ENCODE measurements at places on chromosomes 1 and 21.

DNA sequence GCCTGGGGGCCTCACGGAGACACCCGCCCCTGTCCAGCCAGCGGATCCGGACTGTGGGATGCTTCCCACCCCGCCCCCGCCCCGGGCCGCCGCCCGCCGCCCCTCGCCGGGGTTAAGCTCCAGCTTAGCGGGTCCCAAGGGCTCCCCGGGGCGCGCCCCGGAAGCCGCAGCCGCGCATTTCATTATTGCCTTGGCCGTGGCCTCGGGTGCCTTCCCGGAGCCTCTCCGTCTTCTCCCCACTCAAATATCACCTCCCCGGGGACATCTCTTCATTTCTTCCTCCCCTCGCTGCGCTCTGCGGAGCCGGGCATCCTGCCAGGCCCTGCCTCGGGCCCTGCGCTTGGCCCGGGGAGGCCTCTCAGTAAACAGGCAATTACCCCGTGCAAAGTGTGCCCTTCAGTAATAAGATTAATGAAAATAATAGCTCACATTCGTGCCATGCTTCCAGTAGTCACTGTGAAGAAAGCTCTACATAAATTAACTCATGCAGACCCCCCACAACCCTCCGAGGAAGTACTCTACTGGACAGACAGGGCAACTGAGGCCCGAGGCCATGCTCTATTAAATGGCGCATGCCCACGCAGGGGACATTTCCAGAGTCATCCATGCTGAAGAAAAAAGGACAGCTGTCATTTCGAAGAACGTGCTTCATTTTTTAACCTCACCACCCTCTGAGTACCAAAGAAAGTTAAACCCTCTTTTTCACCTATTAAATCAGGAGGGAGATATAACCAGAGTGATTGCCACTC is 49.9 kb upstream of the LAPTM5 start:
- no peak overlapping the region for H3K4me3 ChIP-seq
- H3K27ac ChIP-seq = no peak overlapping the region
- peaks cover 34% of the 10 kb centered on the region for H3K27me3 ChIP-seq
- peaks cover 6% of the 10 kb centered on the region for H3K4me1 ChIP-seq
- H3K36me3 ChIP-seq = no peaks in the 10 kb centered on the region

- H3K27ac ChIP-seq = no peak overlapping the region
- no peaks in the 10 kb centered on the region for H3K4me1 ChIP-seq
- no peak for DNase-seq
- peaks cover 44% of the 10 kb centered on the region for H3K36me3 ChIP-seq
- H3K27me3 ChIP-seq = no peaks in the 10 kb centered on the region
Measured at GRCh38 chr21:33339918-33340317, 15.1 kb downstream of the IFNAR1 start.

DNA sequence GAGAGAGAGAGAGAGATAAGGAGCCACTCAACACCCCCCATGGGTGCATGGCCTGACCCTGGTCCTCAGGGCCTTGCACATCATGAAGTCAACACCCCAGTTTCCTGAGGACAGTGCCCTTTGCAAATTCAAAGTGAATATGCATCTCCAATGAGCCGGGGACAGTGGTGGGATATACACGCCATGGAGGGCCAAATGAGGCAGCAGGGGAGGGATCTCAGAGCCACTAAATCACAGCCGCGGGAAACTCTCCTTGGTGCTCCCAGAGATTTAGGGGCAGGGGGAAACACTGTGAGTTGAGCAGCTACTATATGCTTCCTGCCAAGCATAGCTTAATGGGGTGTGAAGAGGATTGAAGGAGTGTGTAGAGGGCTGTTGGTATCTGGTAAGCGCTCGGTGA is 35.5 kb downstream of the MATN1 start:
- H3K4me3 ChIP-seq = no peak overlapping the region
- DNase-seq = no peak
- H3K27me3 ChIP-seq = peaks cover 30% of the 10 kb centered on the region
- H3K36me3 ChIP-seq = no peaks in the 10 kb centered on the region

DNA sequence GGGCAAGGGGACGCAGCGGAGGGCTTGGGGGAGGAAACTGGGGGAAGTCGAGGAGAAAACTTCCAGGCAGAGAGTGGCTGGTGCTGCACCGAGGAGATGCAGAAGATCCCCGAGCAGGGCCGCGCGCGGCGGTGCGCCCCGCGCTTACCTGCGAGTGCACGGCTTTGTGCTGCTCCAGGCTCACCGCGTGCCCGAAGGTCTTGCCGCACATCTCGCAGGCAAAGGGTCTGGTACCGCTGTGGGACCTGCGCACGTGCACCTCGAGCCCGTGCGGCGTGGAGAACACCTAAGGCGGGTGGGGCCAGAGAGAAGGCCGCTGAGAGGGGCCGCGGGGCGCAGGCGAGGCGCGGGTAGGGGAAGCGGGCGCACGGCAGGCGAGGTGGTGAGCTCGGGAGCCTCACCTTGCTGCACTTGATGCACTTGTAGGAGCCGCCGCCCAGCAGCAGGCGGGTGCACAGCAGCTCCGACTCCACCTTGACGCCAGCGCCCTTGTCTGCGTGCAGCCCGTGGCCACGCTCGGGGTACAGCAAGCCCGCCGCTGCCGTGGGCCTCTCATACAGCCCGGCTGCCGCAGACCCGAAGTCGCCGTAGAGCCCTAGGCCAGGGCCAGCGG is 6.4 kb downstream of the GFI1 start:
- no peak for DNase-seq
- H3K4me3 ChIP-seq = peak overlapping the region; percentile 60
- no peaks in the 10 kb centered on the region for H3K36me3 ChIP-seq
- peaks cover 70% of the 10 kb centered on the region for H3K27me3 ChIP-seq
- H3K4me1 ChIP-seq = peaks cover 53% of the 10 kb centered on the region

- peak; percentile 38 for DNase-seq
- H3K36me3 ChIP-seq = no peaks in the 10 kb centered on the region
- H3K27me3 ChIP-seq = peaks cover 20% of the 10 kb centered on the region
- H3K27ac ChIP-seq = no peak overlapping the region
- H3K4me1 ChIP-seq = no peaks in the 10 kb centered on the region
- no peak overlapping the region for H3K4me3 ChIP-seq
Measured at GRCh38 chr1:47521034-47521881, 83.4 kb downstream of the FOXD2 start.

DNA sequence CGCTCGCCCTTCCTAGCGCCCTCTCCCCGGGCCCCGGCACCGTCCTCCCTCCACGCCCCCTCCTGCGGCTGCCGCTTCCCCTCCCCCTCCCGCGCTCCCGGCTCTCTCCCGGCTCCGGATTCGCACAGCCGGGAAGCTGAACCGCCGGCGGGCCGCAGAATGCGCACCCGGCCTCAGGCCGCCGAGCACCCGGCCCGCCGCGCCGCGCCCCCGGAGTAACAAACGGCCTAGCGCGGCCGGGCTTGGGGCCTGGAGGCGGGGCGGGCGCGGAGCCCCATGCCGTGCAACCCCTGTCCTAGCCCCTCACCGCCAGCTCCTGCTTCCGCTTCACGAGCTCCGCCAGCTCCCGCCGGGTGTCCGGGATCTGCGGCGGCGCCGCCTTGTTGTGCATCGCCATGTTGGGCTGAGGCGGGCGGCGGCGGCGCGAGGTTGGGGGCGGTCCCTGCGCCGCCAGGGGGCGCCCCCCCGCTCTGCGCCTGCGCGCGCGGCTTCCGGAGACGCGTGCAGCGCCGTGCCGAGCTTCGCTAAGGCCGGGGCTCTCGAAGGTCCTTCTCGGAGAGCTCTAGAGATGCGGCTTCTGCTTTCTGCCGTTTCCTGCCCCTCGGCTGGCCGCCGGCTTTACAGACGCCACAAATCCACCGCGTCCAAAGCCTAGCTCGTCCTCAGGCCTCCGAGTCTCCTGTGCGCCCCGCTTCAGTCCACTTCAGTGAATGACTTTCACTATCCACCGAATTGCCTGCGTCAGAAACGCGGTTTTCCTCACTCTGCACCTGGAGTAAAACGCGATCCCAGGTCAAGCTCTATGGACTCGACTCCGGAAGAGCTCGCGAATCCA is at the start of gene MEAF6:
Gene MEAF6 (minus strand): TSS at position 417 of the 835 bp plus-strand sequence. CDS start 20 bp downstream, at position 397.
- DNase-seq = peak; percentile 91
- H3K27ac ChIP-seq = peak within 1 kb of the TSS; percentile 94
- peaks cover 21% of the 10 kb centered on the region for H3K4me1 ChIP-seq
- no peaks in the 10 kb centered on the region for H3K27me3 ChIP-seq

DNA sequence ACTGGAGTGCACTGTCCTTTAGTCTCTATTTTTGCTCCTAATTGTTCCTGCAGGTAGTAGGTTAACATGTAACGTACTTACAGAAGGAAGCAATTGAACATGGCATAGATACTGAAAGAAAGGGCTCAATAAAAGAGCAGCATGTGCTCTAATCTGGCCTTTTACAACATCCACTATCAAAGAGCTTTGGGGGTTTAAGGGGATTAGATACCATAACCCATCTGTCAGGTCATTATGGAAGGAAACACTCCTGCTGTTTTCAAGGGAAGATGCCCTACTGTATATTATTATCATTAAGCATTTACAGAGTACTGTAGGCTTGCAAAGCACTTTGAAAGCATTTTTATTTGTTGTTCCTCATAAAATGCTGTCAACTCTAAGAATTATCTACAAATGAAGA is 152.8 kb downstream of the TTLL7 start:
- H3K27me3 ChIP-seq = no peaks in the 10 kb centered on the region
- H3K4me3 ChIP-seq = no peak overlapping the region

DNA sequence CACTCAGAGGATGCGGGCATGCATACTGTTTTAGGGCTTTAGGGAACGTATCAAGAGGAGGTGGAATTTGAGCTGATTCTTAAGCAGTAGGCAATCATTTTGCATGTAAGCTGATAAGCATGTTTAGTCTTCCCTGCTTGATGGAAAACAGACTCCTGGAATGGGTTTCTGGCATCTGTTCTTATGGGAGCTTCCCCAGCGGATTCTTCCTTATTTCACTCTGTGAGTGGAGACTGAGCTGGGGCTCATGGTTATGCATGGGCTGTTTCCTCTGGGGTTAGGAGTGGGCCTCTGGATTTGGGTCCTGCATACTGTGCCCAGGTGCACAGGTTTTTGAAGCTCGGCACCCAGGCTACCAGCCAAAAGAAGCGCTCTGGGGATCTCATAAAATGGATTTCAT is 93.4 kb downstream of the DIRAS3 start:
- no peaks in the 10 kb centered on the region for H3K4me1 ChIP-seq
- DNase-seq = no peak
- no peak overlapping the region for H3K27ac ChIP-seq
- no peaks in the 10 kb centered on the region for H3K27me3 ChIP-seq
- H3K4me3 ChIP-seq = no peak overlapping the region

DNA sequence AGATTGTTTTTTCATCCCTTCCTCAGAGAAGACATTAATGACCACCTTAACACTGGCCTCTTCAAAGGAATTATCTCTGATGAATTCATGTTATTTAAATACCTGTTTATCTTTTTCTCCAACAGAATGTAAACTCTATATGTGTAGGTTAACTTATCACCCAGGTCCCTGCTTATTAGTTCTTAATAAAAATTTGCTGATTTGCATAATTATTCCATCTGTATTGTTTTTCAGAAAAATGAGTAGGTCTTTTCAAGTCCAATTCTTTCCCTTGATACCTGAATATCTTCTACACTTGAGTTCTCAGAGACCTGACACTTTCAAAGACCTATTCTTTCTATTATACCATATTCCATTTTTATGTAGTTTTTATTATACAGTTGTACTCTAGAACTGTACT is 886.7 kb upstream of the TMPRSS15 start:
- H3K36me3 ChIP-seq = no peaks in the 10 kb centered on the region
- no peak for DNase-seq
- no peak overlapping the region for H3K27ac ChIP-seq
- H3K27me3 ChIP-seq = no peaks in the 10 kb centered on the region
- H3K4me1 ChIP-seq = no peaks in the 10 kb centered on the region

GRCh38 chr21:37071561-37072273 is 1.2 kb downstream of the PIGP start:
- DNase-seq = peak; percentile 89
- H3K4me1 ChIP-seq = peaks cover 29% of the 10 kb centered on the region
- H3K4me3 ChIP-seq = peak overlapping the region; percentile 94
- H3K36me3 ChIP-seq = peaks cover 11% of the 10 kb centered on the region
- H3K27me3 ChIP-seq = no peaks in the 10 kb centered on the region
- H3K27ac ChIP-seq = peak overlapping the region; percentile 100

- no peaks in the 10 kb centered on the region for H3K36me3 ChIP-seq
- H3K27ac ChIP-seq = no peak overlapping the region
- no peak overlapping the region for H3K4me3 ChIP-seq
- DNase-seq = no peak
- no peaks in the 10 kb centered on the region for H3K4me1 ChIP-seq
Measured at GRCh38 chr1:162191396-162192305, 122.2 kb downstream of the NOS1AP start.

All from suprapubic skin (tissue), 4 donors.